ENCODE measurements at places on chromosomes 4 and X.

- no peak for DNase-seq
These were observed 532.0 kb upstream of the SPANXN1 start for GRCh38 chrX:144715337-144715736.

GRCh38 chr4:146072376-146072775, 103.1 kb upstream of the LSM6 start:
- no peak for DNase-seq

DNA sequence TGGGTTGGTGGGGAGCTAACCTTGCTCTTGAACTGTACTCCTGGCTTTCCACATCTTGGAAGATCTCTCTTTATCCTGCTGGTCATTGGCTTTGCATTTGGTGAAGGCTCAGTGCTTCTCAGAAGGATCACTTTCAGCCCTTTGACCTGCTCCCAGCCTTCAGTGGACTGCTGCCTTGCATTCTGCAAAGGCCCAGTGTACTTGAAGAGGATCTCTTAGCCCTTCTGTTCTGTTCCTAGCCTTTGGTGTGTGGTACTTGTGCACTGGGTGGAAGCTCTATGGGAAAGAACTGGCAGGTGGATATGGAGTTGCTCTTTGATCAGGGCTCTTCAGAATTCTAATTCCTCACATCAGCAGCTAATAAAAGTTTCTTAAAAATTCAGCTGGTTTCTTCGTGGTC, 46.5 kb downstream of the FGF2 start:
- no peak for DNase-seq

- DNase-seq, result no peak
These were observed 294.2 kb downstream of the GRIA2 start for GRCh38 chr4:157514711-157515110.

- no peak for DNase-seq
These were observed 467.5 kb upstream of the CT83 start for GRCh38 chrX:116930311-116930710.

GRCh38 chr4:13302876-13303275, 181.3 kb downstream of the RAB28 start:
- no peak for DNase-seq

- DNase-seq, result peak; percentile 38
These were observed 8.6 kb upstream of the JADE3 start for GRCh38 chrX:46903458-46904242.

- DNase-seq, result no peak
These were observed 69.4 kb upstream of the WDR17 start for GRCh38 chr4:175996206-175996605.

- no peak for DNase-seq
These were observed 114.9 kb upstream of the GPRIN3 start for GRCh38 chr4:89422441-89422990.

DNA sequence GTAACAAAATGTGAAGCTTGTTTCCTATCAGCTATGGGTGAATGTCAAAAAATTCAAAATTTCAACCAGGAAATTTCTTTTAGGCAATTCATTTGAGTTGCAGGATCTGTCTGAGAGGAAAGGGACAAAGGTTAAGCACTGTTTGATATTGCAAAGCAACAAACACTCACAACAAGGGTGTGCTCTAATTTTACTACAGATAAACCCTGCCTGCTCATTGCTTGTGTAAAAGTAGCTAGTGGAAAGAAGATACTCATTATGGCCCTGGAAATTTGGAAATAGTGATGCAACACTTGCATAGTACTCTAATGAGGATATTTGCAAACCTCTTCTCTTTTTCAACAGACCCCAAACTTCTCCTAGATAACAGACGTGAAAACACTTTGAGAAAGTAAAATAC, 27.1 kb downstream of the FAM47E start:
- no peak for DNase-seq

DNA sequence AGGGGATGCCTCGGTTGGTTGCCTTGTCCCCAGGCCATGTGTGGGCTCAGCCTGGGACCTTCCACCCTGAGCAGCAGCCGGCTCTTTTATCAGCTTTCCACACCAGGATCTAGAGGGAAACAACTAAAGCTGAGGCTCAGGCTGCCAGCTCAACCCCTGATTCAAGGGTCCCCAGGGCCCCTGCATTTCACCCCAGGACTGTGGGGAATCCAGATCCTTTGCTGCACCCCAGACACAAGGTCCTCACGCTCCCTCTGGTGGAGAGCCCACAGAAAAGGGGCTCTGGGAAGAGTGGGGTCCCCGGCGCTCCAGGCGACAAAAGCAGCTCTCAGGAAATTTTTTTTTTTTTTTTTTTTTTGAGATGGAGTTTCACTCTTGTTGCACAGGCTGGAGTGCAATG, 64.3 kb downstream of the ZFYVE28 start:
- no peak for DNase-seq

- DNase-seq, result no peak
These were observed 181.3 kb upstream of the NDST4 start for GRCh38 chr4:115294717-115295116.

GRCh38 chr4:129248621-129249020, 152.7 kb downstream of the C4orf33 start:
- DNase-seq, result no peak

DNA sequence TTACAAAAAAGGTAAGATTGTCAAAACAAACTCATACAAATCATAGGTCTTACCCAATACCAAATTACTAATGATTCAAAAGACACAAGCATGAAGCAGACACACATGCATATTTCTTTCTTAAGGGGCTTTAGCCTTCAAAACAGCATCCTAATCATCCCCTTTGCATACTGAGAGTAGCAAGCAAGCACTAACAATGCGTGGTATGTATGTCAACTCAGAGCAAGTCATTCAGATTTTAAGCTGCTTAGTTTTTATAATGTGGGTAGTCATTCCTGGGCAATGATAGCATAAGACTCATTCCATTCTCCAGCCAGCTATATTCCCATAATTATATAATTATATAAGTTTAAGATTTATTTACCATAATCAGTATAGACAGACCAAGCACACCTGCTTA, 219.6 kb downstream of the DKK2 start:
- no peak for DNase-seq

DNA sequence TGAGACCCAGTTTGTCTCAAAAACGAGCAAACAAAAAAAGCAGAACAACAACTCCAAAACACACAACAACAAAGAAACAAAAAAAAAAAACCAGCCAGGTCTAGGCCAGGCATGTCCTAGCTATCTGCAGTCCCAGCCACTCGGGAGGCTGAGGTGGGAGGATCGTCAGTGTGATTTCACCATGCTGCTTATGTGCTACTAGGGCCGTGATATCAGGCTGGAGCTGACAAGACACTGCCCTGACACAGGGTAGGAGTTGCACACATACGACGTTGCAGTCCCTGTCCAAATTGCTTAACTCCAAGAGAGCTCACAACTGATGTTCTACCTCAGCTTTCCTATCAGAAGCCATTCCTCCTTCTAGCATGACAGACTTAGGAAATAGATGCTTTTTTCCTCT, 204.9 kb downstream of the AASDH start:
- no peak for DNase-seq

DNA sequence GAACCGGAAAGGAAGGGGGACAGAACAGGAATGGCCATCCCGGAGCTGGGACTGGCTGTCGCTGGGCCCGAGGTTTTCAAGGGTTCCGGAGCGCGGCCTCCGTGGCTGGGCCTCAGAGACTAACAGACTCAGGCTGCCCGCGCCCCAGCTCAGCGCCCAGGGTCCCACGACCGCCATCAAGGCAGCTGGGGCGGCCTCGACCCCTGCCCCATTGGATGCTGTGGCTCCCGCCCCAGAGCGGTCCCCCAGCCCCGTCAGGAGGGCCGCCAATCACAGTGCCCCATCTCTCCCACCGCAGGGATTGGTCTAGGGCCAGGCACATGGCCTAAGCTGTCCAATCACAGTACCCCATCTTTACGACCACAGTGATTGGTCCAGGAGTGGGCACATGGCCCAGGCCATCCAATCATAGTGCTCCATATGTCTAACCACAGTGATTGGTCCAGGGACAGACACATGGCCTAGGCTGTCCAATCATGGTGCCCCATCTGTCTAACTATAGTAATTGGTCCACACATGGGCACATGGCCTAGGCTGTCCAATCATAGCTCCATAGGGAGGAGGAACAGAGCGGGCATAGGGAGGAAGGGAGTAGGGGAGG, 105.3 kb upstream of the NKX1-1 start:
- DNase-seq, result no peak

DNA sequence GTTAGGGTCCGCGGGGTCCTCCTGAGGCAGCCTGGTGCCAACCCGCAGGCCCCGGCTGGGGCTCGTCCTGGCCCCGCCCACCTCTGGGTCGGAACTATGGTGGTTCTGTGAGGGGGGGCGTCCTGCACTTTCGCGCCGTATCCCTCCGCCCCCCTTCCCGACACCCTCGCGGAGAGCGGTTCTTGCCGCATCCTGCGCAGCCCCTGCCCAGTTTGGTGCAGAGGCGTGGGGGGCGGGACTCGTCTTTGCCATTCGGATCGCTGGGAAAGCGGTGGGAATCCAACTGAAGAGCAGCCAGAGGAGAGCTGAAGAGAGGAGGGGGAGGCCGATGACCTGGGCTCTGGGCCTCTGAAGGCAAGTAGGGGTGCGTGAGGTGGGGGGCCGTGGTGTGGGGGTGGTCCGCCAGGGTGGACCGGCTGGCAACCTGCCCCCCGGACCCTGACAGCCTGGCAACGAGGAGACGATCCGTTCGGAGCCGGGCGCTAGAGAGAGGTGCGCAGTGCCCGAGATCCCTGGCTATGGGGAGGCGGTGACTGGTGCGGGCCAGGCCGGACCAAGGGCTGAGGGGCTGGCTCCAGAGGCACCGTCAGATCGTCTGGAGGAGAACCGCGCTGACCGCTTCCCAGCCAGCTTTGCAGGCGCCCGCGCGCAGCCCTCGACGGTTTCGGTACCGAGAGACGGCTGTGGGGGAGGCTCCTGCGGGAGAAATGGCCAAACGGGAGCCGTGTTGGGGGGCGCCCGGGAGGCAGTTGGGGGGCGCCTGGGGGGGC, at the start of gene GPRASP1:
Gene GPRASP1 (plus strand): TSS at position 242 of the 770 bp plus-strand sequence. CDS start 2,431 bp downstream, outside the sequence.
- DNase-seq, result peak; percentile 24

DNA sequence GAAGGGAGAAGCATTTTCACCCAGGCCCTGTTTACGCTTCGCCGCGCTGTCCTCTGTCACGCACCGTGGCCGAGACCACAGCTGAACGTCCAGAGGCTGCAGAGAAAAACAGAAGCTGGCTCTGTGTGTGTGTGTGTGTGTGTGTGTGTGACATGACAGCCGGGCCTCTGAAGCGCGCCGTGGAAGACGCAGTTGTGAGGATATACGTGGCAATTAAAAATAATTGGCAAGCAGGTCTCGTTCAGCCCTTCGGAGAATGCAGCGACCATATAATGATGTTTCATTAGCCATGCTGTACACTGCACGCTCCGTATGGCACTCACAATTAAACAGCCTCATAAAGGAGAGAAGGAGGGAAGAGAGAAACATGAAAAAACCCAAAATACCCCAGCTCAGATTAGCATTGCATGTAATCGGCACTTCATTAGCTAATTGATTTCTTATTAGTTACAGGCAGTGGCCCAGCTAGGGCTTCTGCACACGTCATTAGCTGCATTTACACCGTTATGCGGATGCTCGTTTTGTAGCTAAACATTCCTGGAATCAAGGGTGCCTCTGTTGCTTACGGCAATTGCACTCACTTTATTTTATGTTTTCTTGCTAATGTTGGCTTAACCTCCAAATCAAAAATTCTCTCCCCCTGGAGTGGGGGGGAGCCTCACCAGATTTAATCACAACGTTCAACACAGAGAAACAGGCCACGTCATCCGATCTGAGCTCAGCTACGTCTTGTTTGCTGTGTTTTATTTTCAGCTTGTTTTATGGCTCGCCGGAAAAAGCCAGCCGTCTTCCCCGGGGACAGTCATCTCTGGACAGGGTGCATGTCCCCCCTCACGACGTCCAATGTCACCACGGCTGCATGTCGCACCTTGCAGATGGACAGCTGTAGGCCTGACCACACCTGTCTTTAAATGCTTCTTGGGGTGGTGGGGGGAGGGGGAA, 74.6 kb upstream of the SHOX start:
- no peak for DNase-seq

DNA sequence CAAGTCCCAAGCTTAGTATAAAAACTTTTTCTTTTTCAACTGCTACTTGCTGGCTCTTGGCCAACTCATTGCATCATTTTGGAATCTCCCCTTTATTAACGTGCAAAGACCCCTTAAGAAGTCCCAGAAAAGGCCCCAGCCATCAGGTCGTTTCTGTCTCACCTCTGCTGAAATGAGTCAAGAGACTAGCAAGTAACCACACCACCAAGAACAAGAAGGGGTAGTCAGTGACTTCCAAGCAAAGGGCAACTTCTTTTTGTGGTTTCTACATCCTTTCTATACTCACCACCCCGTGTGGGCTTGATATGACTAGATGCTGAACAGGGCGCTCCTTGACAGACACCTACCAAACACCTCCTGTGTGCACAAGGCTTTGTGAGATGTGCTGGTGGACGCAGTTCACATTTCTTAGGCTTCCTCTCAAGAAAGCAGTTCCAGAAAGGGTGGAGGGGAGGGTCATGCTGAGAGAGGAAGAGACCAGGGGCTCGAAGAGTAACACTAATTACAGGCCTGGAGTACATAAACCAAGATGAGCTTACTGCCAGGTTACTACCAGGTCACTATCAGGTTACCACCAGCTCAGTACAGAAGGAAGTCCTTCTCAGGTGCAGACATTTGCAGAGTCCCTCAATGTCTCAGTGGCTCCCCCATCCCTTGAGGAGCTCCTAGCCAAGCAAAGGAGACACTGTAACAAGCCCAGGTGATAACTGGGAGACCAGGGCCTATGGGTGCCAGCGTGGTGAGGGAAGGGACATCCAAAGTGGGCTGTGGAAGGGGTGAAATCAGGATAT, 19.3 kb downstream of the JAKMIP1 start:
- no peak for DNase-seq

GRCh38 chr4:182488896-182489295, 245.7 kb downstream of the TENM3 start:
- DNase-seq, result peak; percentile 54

- DNase-seq, result no peak
These were observed 107.2 kb downstream of the TRIML1 start for GRCh38 chr4:188246488-188246887.

GRCh38 chr4:154529728-154530519, 20.3 kb downstream of the PLRG1 start:
- no peak for DNase-seq

- DNase-seq, result no peak
These were observed 34.0 kb upstream of the AMOT start for GRCh38 chrX:112874614-112875013.
